ENCODE measurements at places on chromosomes 16 and 17.

DNA sequence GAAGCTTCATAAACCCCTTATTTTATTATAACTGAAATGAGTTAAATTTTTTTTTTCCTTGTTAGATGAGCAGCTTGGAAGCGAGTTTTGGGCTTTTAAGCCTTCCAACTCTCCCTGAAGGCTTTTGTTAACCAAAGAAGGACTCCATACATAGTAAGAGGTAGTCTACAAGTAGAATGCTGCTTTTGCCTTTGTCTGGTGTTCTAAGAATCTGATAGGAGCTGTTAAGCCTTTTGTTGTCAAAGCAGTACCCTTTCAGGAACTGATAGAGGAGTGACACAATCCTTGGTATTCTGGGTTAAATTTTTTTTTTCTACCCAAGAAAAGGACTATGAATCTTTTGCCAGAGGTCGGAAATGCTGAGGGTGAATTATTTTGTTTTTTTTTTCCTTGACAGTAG, 26.1 kb downstream of the MAP2K4 start:
- DNase-seq: no peak

GRCh38 chr17:50356418-50356817, 10.5 kb downstream of the XYLT2 start:
- DNase-seq: no peak

DNA sequence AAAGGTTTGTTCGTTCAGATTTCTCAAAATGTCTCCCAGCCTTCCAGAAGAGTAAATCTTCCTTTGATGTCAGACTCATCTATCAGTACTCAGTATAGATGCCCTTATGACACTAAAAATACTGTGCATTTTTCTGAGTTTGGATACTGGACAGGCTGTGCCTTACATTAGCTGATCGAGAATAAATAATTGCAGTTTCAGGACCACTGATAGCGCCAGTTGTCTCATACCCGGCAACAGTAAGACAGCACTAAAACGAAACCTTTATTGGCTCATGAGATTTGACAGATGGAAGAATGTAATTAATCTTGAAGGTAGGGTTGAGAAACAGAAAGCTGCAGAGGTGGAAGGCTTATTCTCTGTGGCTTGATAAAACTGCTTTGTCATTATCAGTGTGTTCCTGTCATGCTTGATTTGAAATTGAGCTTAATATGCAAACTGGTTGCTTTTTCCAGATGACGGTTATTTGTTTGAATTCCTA, 1.2 kb downstream of the ATP6V0A1 start:
- no peak for DNase-seq

DNA sequence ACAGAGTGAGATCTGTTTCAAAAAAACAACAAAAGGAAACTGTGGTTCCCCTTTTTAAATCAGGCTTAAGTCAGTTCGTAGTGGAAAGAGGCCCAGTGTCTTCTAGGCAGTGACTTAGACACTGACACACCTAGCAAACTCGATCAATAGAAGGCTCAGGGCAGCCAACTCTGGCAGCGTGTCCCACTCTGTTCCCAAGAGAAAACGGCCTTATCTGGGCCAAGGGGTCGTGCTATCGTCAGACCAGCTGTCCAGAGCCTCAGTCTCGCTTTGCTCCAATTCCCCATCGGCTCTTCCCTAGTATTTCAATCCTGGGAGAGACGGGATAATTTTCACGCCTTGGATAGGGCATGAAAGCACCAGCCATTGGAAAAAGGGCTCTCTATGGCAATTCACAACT, 72.9 kb downstream of the SLC5A11 start:
- DNase-seq: no peak

DNA sequence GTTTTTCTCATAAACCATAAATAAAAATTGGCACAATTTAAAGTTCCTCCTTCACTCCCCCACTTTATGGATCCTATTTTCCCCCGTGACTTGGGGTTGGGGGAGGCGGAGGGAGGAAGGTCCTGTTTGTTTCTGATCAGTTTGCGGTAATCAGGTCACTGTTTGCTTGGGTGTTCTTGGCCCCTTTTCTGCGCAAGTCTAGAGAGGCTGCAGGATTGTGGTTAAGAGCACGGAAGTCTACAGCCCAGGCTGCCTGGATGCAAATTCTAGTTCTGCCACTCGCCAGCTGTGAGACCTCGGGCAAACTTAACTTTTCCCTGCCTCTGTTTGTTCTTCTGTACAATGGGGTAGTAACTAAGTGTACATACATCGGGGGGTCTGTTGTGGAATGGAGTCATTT, 12.1 kb downstream of the ATP2C2 start:
- DNase-seq: no peak

- no peak for DNase-seq
Observed at GRCh38 chr17:12591021-12591735, 74.5 kb upstream of the MYOCD start.

GRCh38 chr16:51968749-51969148, 578.2 kb downstream of the TOX3 start:
- no peak for DNase-seq

- no peak for DNase-seq
Observed at GRCh38 chr16:3112881-3113574, 642 bp downstream of the ZNF205 start.

DNA sequence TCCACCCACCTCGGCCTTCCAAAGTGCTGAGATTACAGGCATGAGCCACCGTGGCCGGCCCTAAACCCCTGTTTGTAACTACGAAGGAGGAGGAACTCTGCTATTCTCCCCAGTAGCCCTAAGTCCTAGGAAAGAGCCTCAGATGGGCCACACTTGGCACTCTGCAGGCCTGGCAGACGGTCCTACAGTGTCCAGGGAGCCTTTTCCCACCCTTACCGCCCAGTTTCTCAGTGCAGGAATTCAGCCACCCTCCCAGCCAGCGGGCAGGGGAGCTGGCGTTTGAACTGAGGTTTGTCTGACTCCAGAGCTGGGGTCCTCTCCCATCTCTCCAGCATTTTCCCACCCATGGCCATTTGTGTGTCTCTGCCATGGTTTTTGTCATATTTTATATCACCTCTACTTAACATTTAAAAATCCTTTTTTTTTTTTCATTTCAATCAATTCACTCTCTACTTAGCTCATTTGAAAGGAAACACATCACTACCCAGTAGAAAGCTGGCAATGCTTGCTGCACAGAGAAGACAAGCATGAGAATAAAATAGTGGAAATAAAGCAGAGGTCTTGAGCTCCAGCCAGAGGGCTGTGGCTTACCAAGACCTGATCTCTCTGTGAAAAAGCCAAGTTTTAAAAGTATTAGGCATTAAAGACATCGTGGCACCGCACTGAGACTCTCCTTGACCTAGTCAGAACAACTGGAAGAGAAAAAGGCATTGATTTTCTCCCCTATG, 34.9 kb downstream of the BCO1 start:
- DNase-seq: no peak

GRCh38 chr17:63138713-63139112, 172.7 kb downstream of the TANC2 start:
- no peak for DNase-seq

- no peak for DNase-seq
Observed at GRCh38 chr17:74123350-74123749, 80.1 kb upstream of the RPL38 start.

- no peak for DNase-seq
Observed at GRCh38 chr17:60165223-60165622, 15.4 kb downstream of the CA4 start.

- no peak for DNase-seq
Observed at GRCh38 chr17:44602390-44602789, 45.1 kb downstream of the FZD2 start.

- no peak for DNase-seq
Observed at GRCh38 chr17:79645777-79646088, 34.9 kb upstream of the RBFOX3 start.

GRCh38 chr17:29533976-29534375, 32.9 kb downstream of the ABHD15 start:
- no peak for DNase-seq

- DNase-seq: no peak
Observed at GRCh38 chr16:19098173-19098572, 15.6 kb upstream of the ITPRIPL2 start.

GRCh38 chr16:11697319-11697718, 29.1 kb downstream of the SNN start:
- DNase-seq: no peak

DNA sequence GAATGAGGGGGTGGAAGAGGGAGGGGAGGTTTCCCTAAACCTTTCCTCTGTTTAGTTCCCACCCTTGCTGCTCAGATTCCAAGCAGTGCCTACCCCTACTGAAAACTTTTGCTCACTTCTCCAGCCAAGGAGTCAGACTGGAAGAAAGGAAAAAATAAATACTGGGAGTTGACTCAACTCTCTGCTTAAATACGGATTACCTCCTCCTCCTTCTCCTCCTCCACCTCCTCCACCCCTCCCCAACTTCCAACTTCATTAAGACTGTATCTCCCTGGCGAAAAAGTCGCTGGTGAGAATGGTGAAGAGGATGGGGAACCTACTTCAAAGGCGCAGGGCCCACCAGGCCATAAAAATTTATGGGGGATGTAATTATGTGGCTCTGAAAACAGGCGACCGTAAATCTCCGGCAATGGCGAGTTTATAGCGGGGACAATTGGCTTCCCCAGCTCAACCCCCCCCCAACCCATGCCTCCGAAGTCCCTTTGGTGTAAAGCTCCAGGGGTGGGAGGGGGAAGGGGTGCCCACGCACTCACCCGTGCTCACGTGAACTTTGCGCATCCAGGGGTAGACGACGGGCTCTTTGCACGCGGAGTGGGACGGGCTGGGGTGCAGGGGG, 712 bp downstream of the HOXB4 start:
- DNase-seq: no peak

GRCh38 chr17:74356646-74357465, 4.8 kb downstream of the BTBD17 start:
- no peak for DNase-seq

GRCh38 chr17:2466931-2467330, 44.8 kb downstream of the METTL16 start:
- no peak for DNase-seq

- DNase-seq: no peak
Observed at GRCh38 chr16:49292413-49292812, 10.8 kb upstream of the CBLN1 start.

- DNase-seq: no peak
Observed at GRCh38 chr17:8487130-8487645, 51.5 kb downstream of the NDEL1 start.

DNA sequence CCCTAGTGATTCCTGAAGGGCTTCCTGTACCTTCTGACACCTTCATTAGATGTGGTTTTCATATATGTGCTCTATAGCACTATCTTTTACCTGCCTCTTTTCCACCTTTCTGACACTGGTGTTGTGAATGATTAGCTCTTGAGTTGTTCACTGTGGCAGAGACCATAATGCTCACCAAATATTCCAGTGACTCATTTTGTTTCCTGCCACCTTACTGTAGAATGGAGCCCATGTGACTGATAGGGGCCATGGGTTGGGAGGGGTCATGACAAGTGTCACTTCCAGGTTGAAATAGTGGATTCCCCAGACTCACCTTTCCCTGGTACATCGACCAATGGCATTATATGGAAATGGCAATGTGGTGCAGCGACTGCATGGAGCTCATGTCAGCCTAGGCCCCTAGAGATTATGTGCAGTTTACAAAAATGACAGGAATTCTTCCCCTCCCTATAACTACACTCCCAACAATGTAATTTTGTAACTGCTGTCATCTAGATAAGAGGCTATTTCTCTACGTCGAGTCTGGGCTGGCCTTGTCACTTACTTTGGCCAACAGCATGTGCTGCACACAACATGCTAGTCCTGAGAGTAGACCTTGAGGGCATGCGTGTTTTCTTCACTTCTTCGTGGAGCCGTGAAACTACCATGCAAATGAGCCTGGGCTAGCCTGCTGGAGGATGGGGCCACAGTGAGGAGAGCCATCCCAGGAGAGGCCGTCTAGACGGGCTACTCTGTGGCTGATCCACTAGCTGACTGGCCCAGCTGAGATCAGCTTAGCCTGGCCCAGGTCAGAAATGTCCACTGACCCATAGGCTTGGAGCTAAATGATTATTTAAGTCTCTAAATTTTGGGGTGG, 409.5 kb downstream of the CA10 start:
- no peak for DNase-seq

- no peak for DNase-seq
Observed at GRCh38 chr17:76296186-76296585, 11.9 kb downstream of the QRICH2 start.

DNA sequence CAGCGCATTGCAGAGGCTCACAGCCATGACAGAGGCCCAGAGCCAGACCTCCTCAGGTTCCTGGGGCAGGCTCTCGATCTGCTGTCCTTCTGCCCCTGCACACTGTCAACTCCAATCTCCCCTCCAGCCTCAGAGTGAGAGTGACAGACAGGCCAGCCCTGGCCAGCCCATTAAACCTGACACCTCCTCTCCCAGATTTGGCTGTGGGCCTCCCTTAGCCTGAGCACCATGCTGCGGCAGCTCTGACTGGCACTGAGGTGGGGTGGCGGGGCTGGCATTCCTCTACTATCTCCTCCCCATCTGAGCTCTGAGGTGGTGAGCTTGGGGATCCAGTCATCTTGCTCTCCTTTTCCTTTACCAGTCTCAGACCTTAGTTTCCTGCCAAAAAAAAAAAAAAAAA, 15.5 kb upstream of the C1QL1 start:
- DNase-seq: no peak

- DNase-seq: no peak
Observed at GRCh38 chr17:32914181-32914580, 13.8 kb upstream of the TMEM98 start.

DNA sequence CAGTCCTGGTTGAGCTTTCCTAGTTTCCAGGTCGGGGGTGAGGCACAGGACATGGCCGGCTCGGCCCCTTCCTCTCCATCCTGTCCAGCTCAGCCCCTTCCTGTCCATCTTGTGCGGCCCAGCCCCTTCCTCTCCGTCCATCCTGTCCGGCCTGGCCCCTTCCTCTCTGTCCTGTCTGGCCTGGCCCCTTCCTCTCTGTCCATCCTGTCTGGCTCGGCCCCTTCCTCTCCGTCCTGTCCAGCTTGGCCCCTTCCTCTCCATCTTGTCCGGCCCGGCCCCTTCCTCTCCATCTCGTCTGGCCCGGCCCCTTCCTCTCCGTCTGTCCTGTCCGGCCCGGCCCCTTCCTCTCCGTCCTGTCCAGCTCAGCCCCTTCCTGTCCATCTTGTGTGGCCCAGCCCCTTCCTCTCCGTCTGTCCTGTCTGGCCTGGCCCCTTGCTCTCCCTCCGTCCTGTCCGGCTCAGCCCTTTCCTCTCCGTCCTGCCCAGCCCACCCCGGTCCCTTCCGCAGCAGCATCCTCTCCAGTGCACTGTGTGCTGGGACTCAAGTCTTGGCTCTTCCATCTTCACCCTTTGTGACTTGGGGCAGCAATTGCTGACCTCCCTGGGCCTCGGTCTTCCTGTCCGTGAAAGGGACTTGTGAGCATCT, 5.5 kb upstream of the ZNF750 start:
- DNase-seq: no peak

DNA sequence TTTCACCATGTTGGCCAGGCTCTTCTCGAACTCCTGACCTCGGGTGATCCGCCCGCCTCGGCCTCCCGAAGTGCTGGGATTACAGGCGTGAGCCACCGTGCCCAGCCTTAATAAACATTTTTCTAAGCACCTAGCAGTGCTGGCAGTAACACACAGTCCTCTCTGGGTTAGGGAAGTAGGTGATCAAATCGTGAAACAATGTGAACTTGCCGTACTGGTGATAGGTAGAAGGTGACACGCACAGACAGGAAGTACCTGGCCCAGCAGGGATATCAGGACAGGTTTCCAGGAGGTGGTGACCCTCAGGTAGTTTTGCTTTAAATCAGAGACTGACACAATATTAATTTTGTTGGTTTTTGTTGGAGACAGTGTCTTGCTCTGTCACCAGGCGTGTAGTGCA, 4.5 kb downstream of the PLD2 start:
- DNase-seq: no peak

- no peak for DNase-seq
Observed at GRCh38 chr16:17921357-17921978, 415.1 kb downstream of the NPIPA8 start.

- DNase-seq: no peak
Observed at GRCh38 chr16:84641643-84642358, 6.5 kb upstream of the KLHL36 start.

Data from activated naive CD4-positive, alpha-beta T cell (primary cell).